Activated CD4-positive, alpha-beta T cell treated with anti-CD3 and anti-CD28 coated beads, Interleukin-2, amount 50 U/mL, for 16 hours (primary cell): ENCODE measurements at places on chromosomes 7 and 10.

DNA sequence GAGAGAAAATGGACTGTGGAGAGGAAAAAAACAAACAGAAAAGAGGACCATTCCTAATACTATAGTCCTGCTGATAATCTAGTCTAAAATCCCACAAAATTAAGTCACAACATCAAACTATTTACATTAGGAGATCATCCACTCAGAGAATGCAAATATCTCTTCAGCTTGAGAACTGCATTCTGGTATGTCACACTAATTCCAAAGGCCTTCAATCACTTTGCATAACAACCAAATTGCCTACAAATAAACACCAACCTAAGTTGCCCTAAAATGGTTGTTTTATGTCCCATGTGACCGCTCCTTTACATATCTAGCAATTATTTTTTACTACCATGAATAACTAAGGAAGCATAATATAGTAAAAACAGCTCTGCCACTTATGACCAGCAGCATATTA is 264.3 kb downstream of the CACNA2D1 start:
- no peak for DNase-seq

- DNase-seq = no peak
Measured at GRCh38 chr10:122549636-122550035, 10.9 kb upstream of the DMBT1 start.

DNA sequence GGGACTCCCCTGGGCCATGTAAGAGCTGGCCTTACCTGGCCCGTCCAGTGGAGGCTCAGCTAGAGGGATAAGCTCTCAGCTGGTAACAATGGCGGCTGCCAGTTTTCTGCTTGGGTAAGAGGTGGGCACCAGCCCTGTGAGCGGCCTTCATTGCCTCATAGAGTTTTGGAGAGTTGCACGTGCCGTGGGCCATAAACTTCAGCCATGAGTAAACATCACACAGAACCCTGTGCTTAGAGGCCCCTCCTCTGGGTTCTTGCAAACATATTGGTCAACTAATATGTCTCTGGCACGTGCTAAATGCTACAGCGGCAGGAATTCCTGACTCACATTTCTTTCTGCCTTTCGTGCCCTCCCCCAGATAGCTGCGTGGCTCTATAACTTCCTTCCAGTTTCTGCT is 103.9 kb upstream of the LEP start:
- no peak for DNase-seq

DNA sequence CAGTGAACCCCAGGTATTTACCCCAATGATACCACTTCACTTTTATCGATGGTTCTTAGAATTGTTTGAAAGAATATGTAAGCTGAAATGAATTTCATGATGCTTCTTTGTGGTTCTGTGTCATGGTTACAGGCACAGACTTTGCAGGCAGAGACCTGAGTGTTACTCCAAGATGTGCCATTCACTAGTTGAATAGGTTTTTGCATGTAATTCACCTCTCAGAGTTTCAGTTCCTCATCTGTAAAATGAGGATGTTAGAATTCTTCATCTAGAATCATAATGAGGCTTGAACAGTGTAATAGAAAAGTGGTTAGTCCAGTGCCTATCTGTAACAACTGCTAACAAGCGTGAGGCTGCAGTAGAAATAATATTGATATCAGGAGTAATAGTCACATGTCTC is 54.6 kb downstream of the VSTM2A start:
- no peak for DNase-seq

DNA sequence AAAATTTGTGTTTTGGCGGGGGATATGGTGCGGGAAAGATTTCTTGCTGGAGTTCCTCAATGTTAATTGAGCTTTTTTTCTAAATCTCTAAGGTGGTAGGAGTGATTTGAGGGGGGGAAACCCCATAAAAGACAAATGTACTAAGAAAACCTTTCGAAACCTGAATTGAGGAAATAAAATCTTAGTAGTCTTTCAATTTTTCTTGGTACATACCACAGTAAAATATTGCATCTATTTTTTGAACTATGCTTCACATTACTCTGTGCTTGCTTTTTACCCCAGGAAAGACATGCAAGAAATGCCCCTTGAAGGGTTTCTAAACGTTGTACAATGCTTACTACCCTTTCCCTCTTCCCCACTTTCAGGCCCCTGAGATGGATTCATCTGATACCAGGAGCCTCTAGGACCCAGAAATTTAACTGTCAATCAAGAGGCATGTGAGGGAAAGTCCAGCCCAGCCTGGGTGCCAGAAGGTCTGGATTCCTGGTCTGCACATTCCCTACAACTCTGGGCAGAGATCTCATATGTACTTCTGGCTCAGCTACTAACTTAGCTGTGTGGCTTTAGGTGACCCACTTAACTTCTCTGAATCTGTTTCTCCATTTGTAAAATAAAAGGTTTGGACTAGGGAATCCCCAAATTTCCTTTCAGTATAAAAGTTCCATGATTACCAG is 5.8 kb upstream of the PDCD4 start:
- no peak for DNase-seq

- DNase-seq = peak; percentile 56
Measured at GRCh38 chr7:8129318-8129659, 132.7 kb downstream of the ICA1 start.

GRCh38 chr7:35866186-35866585 is 65.3 kb downstream of the SEPTIN7 start:
- DNase-seq = no peak

DNA sequence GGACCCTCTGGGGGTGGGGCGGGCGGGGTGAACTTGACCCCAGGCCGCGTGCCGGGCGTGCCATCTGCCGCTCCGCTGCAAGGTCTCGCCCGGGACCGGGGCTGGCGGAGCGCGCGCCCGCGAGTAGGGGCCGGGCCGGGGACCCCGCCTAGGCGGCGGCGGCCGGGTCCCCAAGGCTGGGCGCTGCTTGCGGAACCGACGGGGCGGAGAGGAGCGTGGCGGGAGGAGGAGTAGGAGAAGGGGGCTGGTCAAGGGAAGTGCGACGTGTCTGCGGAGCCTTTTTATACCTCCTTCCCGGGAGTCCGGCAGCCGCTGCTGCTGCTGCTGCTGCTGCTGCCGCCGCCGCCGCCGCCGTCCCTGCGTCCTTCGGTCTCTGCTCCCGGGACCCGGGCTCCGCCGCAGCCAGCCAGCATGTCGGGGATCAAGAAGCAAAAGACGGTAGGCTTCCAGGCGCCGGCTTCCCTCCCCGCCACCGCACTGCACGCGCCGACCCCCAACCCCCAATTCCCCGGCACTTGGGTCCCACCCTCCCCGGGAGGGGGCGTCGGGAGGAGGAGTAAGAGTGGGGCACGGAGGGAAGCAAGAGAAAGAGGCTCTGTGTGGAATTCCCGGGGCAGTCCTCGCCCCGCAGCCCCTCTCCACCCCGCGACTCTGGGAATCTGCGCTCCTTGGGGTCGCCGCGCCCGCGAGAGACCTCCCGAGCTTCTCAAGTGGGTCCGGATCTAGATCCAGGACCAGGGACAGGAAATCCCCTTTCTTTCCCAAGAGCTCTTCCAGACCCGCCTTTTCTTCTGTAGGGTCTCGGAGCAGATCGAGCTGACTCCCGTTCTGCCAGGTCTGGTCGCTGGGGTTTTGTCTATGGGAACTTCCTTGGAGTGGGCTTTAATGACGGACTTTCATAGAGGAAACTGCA is at the start of gene PAPSS2:
PAPSS2 (plus strand) TSS at position 308 of the 913 bp plus-strand sequence; CDS start at position 412, 104 bp downstream.
- peak; percentile 26 for DNase-seq

DNA sequence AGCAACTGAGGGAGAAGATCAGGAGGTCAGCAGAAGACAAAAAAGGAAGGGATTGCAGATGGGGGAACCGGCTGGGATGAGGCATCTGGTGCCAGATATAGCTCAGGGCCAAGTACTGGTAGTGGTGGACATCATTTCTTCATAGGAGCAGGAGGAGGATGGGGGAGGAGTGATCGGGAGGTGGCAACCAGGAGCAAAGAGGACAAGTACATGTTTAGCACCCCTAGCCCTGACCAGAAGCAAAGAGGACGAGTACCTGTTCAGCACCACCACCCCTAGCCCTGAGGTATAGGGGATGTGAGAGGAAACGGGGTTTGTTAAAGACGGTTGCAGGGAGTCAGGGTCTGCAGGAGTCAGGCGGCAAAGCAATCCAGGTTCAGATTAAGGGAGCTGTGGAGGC is 84.5 kb upstream of the NPS start:
- no peak for DNase-seq

- no peak for DNase-seq
Measured at GRCh38 chr7:116689790-116690259, 17.8 kb downstream of the MET start.

DNA sequence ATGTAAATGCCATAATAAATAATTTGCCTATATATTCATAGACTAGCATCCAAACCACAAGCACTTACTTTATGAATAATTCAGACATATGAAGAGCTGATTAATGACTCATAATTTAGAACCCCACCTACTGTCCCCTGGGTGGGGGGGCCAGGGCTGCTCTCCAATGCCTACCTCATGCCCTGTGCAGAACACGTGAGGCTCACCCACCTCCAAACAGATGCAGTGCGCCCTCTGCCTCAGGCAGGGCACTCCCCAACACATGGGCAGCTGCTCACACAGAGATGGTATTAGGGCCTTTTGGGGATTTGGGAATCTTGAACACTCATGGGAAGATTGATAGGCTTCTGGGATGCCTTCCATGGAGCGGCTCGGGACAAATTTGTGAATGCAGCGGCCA is 75.1 kb upstream of the INSIG1 start:
- no peak for DNase-seq

GRCh38 chr7:44043902-44044301 is 600 bp upstream of the DBNL start:
- no peak for DNase-seq

DNA sequence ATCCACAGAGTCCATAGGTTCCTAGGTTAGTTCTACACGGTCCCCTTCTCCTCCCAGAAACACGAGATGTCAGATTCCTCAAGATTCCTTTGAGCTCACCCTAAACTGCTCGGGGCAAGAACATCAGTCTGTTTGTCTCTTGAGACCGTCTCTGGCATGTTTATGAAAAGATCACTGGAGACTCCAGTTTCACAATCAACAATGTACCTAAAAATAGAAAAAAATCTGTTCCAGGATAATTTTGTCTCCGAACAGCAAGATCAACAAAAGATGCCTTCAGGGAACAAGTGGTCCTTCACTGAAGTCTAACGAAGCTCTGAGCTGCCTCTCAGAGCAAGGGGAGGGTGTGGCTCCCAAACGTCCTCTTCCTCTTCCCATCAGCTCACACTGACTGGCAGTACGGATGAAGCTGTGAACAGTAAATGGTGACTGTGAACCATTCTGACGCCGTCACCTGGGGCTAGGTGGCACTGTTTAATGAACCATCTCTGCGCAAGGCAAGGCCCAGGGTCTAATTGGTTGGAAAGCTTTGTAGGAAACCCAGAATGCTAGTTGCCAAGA is 156.2 kb upstream of the LYZL1 start:
- DNase-seq = no peak

DNA sequence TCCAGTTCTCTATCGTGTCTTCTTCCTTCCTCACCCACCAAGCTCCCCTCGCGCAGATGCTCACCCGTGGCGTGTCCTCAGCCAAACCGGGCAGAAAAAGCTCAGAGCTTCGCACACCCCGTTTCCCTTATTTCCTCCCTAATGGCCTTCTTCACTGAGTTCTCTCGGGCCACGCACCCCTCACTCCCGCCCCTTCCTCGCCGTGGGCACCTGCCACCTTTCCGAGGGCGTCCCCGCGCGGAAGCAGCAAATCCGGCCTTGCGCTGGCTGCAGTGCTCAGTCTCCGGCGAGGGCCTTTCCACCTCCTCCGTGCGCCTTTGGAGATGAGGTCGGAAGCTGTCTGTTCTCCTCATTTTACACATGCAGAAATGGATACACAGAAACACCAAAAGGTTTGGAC is 12.4 kb upstream of the CALML3 start:
- DNase-seq = no peak

DNA sequence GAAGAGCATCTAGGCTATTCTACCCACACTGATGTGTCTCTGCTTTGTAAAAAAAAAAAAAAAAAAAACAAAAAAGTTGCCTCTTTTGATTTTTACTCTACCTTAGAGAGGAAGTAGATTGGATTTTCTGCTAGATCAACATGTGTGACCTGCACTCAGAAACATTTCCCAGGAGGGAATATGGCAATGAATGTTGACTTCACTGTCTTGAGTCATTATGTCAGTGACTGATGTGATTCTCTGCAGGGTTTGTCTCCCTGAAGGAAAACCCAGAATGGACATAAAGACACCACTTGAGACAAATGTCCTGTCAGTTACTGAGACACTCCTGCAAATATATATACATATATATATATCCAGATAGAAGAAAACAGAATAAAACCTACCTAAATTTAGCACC is 370.3 kb downstream of the BMPER start:
- DNase-seq = no peak

DNA sequence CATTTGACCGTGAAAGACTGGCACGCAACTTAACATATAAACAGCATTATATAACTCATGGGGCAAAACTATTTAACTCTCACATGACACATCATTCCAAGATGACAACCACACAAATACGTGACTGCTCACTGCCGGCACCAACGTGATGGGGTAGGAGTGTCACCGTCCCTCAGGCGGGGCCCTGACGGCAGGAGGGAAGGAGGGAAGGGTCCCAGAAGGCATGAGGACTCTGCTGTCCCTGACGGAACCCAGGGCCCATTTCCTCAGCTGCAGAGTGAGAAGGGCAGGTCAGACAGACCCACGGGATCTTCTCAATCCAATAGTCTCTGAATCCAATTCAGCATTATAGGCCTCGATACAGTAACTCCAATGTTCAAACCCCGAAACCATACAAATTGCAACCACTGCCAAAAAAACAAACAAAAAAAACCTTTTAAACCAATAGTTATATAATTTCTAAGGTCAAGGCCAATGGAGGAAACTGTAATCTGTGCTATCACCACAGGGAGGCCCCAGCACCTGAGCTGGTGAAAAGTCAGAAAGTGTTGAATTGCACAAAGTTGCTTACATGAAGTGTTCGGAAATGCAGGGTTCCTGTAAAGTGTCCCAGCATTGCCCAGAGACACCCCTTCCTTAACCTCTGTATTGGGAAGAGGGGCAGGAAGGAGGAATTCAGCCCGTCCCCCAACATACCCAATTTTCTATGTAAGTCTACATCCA is 137.4 kb downstream of the TNS3 start:
- DNase-seq = no peak

- DNase-seq = no peak
Measured at GRCh38 chr7:69640216-69640615, 41.9 kb downstream of the AUTS2 start.

- DNase-seq = peak; percentile 12
Measured at GRCh38 chr7:2554661-2555111, 638 bp downstream of the BRAT1 start.

GRCh38 chr10:13731799-13732198 is 145.0 kb downstream of the PRPF18 start:
- no peak for DNase-seq

GRCh38 chr10:70233939-70234300 is 691 bp upstream of the PPA1 start:
- DNase-seq = no peak

DNA sequence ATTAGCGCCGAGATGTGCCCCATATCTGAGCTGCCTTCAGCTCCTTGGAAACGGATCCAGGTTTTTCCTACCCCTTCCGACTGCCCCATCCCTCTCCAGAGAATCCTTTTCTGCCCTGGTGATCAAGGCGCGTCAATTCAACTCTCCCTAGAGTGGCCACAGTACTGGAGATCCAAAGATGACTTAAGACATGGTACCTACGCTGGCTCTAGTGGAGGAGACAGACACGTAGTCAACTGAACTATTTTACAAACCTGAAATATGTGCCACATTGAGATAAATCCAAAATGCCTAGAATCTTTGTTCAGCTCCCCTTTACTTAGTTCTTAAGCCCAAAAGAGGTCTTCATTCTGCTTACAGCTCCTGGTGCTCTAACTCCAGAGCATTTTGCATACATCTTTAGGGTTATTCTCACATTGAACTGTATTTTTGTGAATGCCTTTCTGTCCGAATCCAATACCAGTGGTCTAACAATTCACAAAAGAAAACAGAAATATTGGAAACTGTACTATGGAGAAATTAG is 444 bp upstream of the TNPO3 start:
- no peak for DNase-seq

- DNase-seq = no peak
Measured at GRCh38 chr7:98357751-98358161, 43.1 kb downstream of the BAIAP2L1 start.
